ENCODE measurements at places on chromosomes 3 and 15.

GRCh38 chr3:130925628-130926027 lies 31.7 kb downstream of the ATP2C1 start:
- DNase-seq = no peak

DNA sequence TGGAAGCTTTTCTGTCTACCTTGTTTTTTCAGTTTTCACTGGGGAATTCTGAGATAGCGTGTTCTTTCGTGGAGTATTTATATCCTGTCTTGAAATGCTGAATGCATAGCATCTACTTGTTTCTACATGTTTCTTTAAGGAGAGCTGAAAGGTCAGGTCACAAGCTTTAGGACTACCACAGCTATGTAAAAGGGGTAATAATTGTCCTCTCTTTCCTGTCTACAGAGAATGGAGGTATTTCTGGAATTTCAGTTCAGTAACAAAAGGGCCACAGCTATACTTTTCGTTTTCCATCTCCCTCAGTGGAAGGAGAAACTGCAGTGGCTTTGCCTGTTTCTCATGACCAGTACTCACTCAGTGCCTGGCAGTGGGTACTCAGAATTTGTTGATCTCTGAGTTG lies 4.7 kb downstream of the INAFM2 start:
- no peak for DNase-seq

DNA sequence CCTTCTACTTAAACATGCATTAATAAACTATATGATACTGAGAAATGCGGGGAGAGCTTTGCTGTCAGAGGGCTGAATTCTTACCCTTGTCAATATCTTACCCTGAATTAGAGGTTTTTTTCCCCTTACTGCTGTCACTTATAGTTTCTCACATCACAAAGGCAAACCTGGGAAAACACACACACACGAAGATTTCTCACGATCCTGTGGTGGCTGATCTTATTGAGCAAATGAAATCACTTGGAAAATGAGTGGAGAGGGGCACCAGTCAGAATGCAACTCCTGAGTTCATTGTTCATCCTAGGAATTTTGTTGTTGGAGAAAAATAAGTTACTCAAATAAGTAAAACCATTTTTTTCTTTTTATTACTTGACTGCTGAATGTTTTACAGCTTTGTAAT lies 673.6 kb downstream of the EDEM1 start:
- no peak for DNase-seq

- DNase-seq = no peak
These were observed 6.3 kb upstream of the HEXA start for GRCh38 chr15:72382146-72382545.

GRCh38 chr3:102176333-102177050 lies 258.3 kb upstream of the ZPLD1 start:
- DNase-seq = no peak

DNA sequence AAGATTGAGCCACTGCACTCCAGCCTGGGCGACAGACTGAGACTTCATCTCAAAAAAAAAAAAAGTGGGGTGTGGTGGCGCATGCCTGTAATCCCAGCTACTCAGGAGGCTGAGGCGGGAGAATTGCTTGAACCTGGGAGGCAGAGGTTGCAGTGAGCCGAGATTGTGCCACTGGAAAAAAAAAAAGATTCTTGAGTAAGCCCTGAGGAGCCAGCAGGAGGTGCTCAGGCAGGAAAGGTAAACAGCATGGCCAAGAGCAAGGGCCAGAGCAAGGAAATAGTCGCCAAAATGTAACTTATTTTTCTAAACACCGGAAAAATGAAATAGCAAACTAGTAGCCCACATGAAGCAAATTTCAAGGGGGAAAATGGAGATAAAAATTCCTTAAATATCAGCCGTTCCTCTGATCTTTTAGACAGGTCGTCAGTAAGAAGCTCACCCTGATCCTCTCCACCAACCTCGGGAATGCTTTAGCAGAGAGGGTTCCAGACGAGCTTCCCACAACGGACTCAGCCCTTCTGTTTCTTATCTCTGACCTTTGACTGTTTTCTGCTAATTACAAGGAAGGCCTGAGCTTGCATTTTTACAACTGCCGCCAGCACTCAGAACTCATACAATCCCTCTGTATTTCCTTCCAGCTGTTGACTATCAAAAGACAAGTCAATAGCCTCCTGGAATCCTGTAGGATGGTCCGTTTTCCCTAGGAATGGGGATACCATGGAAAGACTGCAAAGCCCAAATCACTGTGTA lies 45.0 kb upstream of the AKAP13 start:
- DNase-seq = no peak

- no peak for DNase-seq
These were observed 23.0 kb downstream of the NEO1 start for GRCh38 chr15:73075160-73075859.

GRCh38 chr3:90026406-90026805 lies 919.0 kb downstream of the EPHA3 start:
- DNase-seq = no peak

GRCh38 chr3:46272028-46272451 lies 29.8 kb downstream of the CCR3 start:
- DNase-seq = no peak

DNA sequence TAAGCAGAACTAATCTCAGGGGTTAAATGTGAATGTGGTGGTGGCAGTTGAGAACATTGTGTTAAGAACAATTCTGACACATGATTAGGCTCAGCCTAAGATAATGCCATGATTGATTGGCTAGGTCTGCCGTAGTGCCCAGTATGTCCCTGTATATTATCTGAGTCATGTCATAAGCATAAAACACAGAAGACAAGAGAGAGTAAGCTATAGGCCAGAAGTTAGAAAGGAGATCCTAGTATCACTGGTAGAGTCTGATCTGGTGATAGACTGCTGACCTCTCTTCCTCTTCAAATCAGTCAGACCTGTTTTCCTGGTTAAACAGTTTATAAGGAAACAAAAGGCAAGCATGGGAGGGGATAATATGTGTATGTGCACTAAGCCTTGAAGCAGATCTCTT lies 30.1 kb upstream of the ATP8B4 start:
- no peak for DNase-seq

DNA sequence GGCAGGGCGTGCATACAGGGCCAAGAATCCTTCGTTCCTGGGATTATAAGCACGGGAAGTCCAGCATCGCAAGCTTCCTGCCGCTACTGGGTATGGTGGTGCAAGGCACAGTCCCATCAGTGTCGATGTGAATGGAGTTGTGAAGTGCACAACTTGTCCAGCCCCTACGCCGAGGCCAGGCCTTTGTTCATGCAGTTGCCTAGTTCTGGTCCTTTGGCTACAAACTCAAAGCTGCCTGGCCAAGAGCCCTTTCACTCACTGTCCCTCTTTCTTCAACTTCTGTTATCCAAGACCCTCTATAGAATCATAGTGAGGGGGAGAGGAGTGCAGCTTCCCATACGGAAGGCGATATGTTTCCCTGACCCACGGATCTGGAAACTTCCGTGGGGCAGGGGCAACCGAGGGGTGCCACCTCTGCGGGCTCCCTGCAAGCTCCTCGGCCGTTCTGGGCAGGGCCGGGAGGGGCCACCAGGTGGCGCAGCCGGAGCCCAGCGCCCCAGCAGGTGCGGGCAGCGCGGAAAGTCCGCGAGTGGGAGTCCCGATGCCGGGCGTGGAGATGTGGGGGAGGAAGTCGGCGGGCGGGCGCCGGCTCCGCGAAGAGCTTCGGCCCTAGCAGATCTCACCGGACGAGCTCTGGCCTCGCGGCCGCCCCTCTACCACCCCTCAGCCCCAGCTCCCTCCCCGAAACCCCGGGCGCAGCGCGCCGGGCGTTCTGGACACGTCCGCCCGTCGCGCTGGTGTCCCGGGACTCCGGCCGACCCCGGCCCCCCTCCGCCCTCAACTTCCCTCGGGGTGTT lies 693 bp downstream of the RASGRP1 start:
- peak; percentile 68 for DNase-seq

GRCh38 chr15:51776952-51777569 lies 25.7 kb downstream of the TMOD2 start:
- DNase-seq = peak; percentile 57

GRCh38 chr15:83682476-83683088 lies 28.7 kb downstream of the ADAMTSL3 start:
- DNase-seq = no peak

DNA sequence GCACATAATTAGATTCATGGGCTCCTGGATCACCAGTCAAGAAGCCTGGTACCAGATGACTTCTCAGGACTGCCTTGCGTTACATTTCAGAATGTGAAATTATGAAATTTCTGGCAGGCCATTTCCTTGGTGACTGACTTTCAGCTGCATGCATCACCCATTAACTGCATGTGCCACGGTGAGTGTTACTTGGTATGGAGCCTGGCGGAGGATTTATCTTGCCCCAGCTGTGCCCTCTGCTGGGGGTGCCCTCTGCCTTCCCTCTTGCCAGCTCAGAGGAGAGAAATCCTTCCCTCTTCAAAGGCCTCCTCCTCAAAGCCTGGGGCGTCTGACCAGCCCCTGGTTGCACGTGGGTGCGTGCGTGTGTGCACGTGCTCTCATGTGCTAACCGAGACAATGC lies 57.7 kb upstream of the CTSH start:
- DNase-seq = no peak

- no peak for DNase-seq
These were observed 69.4 kb upstream of the GAP43 start for GRCh38 chr3:115553796-115554486.
